ENCODE measurements at places on chromosomes 3 and 15. TPM values are rescaled to one million over a fixed set of nuclear protein-coding genes. Genes with fewer than 3 reads are reported as not detected.
A peak's percentile ranks its signal among the peaks of the same experiment; 100 is the strongest.

DNA sequence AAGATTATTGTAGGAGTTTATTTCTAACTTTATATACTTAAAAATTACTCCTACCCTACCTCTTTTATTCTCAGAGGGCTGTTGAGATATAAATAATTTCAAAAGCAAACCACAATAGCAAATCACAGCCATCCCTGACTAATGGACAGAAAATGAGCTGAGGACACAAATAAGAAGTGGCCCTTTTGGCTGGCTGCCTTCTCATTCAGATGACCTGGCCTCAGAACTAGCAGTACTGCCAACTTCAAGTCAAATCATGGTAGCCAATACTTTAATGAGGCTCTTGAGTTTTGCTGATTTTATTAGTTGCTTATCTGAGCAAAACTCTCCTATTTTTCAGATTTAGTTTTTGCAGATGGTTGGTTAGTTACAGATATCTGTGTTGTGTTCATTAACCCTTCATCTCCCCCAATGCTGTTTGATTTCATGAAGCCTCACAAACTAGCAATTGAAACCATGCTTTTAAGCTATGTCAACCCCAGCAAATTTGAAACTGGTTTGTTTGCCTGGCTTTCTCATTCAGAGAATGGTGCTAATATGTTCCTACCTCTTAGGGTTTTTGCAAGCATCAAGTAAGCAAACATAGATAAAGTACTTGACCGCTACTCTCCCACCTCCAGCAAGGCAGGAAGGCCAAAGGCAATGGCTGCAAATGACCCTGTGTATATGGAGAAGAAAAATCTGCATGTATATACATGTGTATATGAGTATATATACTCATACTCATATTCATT, 73.4 kb upstream of the HACD2 start:
- no peak for DNase-seq

DNA sequence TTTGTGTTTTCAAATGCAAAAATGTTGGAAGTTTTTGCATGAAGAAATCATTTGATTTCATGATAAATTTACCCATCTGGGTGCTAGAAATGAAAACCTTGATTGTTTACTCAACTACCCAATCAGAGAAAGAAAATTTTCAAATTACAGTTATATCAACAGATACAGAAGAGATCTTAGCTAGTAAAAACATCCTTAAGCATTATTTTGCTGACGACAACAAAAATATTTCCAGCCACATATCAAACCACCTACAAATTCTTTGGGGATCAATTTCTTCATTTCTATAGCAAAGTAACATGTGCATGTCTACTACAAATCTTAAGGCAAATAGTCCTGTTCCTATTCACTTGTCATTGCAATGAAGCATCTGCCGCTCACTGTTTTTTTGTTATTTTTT, 530.3 kb downstream of the ZIC1 start:
- no peak for DNase-seq

GRCh38 chr3:69921651-69922050, 77.9 kb upstream of the SAMMSON start:
- no peak for DNase-seq

GRCh38 chr3:153295901-153296300, 133.9 kb downstream of the RAP2B start:
- no peak for DNase-seq

GRCh38 chr3:193270451-193270850, 29.4 kb downstream of the PLAAT1 start:
- no peak for DNase-seq

GRCh38 chr3:160661660-160662059, 15.3 kb upstream of the ARL14 start:
- no peak for DNase-seq

GRCh38 chr3:126063358-126063965, 20.5 kb downstream of the SLC41A3 start:
- no peak for DNase-seq

GRCh38 chr15:60477916-60478565, 901 bp downstream of the ICE2 start:
- peak; percentile 26 for DNase-seq

DNA sequence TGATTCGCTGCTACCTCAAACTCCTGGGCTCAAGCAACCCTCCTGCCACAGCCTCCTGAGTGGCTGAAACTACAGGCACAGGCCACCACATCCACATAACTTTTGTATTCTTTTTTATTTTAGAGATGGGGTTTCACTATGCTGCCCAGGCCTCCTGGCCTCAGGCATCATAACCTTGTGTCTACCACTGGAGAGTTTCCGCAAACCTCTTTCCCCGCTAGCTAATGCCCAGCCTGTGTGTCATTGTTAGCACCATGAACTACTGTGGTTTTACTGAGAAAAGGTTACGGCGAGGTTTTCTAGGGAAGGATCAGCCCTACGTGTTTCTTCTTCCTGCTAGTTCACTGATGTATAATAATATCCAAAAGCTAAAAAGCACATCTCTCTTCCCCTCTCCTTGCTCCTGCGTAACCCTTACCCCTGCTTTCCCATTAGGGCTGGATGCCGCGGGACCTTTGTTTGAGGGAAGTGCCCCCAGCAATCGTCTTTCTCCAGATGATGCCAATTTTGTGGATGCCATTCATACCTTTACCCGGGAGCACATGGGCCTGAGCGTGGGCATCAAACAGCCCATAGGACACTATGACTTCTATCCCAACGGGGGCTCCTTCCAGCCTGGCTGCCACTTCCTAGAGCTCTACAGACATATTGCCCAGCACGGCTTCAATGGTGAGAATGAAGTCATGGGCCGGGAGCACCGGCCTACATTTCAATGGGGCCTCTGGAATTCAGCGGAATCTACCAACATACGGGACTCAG, 113.7 kb downstream of the LIPC start:
- no peak for DNase-seq

GRCh38 chr3:13836658-13837587, 42.9 kb downstream of the WNT7A start:
- no peak for DNase-seq

Gene ERC2
- 0.53 TPM for total RNA-seq

Gene RBM6
- total RNA-seq: 43.2 TPM

Gene TP53BP1
- 74.5 TPM for total RNA-seq

Measured in pulmonary artery endothelial cell (primary cell).